ENCODE measurements at places on chromosomes 6 and 20. TPM values are rescaled to one million over a fixed set of nuclear protein-coding genes. Genes with fewer than 3 reads are reported as not detected.

GRCh38 chr20:55649254-55649653 is 356.1 kb downstream of the CBLN4 start:
- no peak for DNase-seq

GRCh38 chr20:47581090-47581489 is 79.4 kb downstream of the NCOA3 start:
- no peak for DNase-seq

DNA sequence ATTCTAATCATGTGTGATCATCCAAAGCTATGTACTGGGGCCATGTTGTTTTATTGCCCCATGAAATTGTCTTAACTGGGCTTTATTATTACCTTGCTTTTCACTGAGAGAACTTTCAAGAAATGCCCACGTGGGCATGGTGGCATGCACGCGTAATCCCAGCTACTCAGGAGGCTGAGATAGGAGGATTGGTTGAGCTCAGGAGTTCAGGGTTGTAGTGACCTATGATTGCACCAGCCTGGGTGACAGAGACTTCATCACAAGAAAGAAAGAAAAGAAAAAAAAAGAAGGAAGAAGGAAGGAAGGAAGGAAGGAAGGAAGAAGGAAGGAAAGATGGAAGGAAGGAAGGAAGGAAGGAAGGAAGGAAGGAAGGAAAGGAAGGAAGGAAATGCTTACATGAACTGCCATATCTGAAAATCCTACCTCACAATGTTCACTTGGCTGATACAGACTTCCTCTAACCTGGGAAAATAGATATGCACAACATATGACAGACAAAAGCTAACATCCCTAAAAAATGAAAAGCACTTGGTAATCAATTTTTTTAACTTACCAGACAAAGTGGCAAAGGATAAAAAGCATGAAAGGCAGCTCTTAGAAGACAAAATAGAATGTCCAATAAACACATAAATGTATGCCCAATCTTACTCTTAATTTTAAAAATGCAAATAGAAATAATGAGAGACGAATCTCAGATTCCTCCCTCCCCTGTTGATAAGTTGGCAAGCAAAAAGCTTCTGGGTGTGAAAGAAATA is 25.5 kb upstream of the TMEM244 start:
- no peak for DNase-seq

DNA sequence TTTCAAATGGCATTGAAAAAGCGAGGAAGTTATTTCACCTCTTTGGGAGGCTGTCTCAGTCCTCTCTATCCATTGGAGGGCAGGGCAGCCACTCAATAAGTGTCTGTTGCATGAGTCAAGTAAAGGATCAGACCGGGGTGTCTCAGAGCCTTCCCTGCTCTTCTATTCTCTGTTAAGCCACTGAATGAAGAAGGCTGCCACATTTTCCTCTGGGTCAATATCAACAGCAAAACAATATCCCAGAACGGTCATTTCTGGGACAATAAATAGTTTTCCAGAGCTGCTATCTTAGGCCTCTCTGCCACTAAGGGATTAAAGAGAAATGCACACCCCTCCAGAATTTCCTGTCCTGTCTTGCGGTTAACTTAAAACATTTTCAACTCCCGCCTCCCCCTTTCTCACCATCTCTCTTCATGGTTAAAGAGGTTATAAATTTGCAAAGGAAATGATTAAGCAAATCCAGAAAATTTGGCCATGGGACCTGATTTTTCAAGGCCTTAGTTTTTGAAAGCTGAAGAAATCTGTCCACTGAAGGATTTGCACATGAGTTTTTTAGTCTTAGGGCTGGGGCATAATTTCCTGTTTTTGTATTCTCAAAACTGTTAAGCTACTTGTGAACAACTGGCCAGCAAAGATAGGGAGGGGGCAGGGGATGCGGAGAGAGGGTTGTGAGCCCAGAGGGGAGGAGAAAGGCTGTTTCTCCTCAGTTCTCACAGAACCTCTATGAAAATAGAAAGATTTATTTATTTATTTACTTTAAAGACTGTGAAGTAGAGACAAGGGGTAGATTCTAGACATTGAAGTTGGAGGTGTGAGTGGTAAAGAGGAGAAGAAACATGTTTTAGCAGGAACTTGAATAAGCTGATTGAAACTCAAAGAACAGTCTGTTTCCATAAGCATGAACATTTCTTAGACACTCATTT is 135.7 kb downstream of the BCAS1 start:
- peak; percentile 93 for DNase-seq

- DNase-seq = peak; percentile 61
Observed at GRCh38 chr6:33632558-33633039, 11.5 kb downstream of the ITPR3 start.

DNA sequence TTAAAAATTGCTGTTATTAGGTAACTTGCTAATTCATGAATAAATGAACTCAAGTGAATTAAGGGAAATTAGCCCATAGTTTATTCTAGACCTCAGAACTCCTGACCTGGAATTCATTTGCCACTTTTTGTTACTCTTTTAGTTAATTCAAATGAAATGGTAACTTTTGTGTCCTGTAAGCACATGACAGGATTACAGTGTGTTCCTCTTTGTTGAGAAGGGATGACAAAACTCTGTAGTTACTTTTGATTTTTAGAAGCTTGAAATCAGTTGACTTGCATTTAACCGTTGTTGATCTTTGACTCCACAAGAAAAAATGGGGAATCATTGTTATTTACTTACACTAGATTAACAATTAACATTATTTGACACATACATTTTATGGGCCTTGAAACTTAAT is 6.2 kb downstream of the SLC9A8 start:
- no peak for DNase-seq

GRCh38 chr6:89411145-89412070 is 665 bp downstream of the RRAGD start:
- DNase-seq = peak; percentile 7

GRCh38 chr6:149380523-149380922 is 19.5 kb upstream of the SUMO4 start:
- DNase-seq = no peak

DNA sequence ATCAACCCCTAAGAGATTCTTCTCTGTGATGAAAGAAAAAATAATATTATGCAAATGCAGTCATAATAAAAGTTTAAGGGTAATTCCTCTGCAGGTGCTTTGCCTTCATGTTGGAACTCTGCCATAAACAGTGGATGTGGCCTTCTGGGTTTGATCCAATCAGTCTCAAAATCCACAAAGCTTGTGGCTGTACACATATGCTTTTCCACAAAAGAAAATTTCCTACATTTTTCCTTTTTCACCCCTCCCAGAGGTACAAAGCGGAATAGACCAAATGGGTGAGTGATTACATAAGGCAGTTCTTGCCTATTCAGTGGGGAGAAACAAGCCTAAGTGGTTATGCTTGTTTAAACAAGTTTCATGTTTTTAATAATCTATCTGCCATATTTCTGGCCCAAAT is 16.7 kb downstream of the CALHM5 start:
- no peak for DNase-seq

- DNase-seq = no peak
Observed at GRCh38 chr6:15027472-15027871, 218.4 kb upstream of the JARID2 start.

DNA sequence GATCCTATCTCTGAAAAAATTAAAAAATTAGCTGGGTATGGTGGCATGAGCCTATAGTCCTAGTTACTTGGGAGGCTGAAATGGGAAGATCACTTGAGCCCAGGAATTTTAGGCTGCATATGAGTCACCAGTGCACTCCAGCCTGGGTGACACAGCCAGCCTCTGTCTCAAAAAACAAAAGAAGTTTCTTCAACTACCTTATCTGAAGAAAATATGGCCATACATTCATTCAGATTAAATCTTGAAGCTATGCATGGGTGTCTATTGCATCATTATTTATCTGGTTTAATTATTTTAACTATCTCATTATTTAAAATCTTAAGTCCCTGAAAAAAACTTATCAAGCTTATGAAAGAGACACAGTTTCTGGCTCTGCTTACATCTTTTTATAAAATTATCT is 204.1 kb downstream of the SIM1 start:
- peak; percentile 71 for DNase-seq

DNA sequence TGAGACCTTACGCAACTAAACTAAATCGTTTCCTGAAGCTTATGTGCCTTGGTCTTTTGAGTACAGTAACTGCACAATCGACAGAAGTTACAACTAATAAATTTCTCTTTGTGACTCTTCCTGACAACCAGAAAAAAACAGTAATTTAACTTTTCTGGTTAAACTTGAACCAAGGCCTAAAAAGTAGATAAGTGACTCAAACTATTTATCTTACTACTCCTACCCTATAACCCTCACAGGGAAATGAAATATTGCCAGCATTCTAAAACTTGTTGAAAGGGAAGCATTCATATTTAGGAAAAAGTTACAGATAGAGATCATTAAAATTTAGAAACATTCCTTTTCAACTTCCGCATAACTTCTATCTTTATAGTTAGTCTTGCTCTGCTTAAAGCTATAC is 1034.4 kb downstream of the EYS start:
- peak; percentile 15 for DNase-seq

- DNase-seq = no peak
Observed at GRCh38 chr6:119586250-119586882, 236.8 kb upstream of the MAN1A1 start.

GRCh38 chr6:169269180-169270076 is 15.8 kb upstream of the THBS2 start:
- peak; percentile 28 for DNase-seq

- DNase-seq = peak; percentile 62
Observed at GRCh38 chr20:62703853-62704228, 4.8 kb upstream of the NTSR1 start.

- peak; percentile 81 for DNase-seq
Observed at GRCh38 chr6:26103141-26103769, 16.0 kb downstream of the HFE start.

GRCh38 chr20:47008842-47009518 is 114.3 kb downstream of the EYA2 start:
- no peak for DNase-seq

GRCh38 chr6:47977314-47977713 is 133.7 kb downstream of the PTCHD4 start:
- peak; percentile 3 for DNase-seq

Gene ECT2L
- not detected for total RNA-seq

Gene ELOVL2
- total RNA-seq = 7.1 TPM

Gene GGTLC1
- not detected for total RNA-seq

Gene TINAG
- not detected for total RNA-seq

Gene SYNDIG1
- total RNA-seq = not detected

Gene CFB
- total RNA-seq = 7.8 TPM
